ENCODE measurements at places on chromosomes 3 and 15.

GRCh38 chr3:122548076-122548475 lies 16.0 kb downstream of the PARP9 start:
- no peak for DNase-seq

DNA sequence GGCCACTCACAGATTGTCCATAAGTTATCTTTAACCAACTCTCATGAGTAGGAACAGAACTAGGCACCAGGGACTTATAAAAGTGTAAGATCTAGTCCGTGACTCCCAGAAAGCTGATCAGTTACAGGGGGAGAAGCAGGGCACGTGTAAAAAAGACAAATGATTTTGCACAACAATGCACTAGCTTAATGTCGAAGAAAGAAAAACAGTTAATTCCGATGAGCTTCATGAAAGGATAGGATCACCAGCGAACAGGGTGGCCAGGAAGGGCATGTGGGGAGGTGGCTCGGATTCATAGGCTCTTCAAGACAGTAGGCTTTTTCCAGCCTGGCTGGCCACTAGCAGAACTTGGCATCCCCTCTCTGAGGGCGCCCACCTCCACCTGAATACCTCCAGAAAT lies 90.0 kb downstream of the IL5RA start:
- DNase-seq, result no peak

DNA sequence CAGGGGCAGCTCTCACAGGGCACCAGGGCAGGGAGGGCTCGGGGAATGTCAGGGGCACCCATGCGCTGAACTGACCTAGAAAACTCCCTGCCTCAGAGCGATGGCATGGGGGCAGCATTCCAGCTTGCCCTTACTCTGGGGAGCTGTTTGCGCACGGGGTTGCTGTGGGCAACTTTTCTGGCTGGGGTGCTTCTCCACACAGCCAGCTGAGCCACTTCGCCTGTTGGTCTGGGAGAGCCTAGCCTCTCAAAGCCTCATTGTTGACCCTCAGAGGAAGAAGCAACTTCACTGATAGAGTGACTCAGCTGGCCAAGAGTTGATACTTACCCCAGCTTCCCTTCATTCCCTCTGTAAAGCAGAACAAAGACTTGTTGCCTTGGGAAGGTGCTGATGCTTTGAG lies 42.6 kb upstream of the MRPS22 start:
- no peak for DNase-seq

- DNase-seq, result no peak
These were observed 17.0 kb downstream of the TOPBP1 start for GRCh38 chr3:133644768-133645167.

- DNase-seq, result no peak
These were observed 4.8 kb upstream of the PLXNB1 start for GRCh38 chr3:48434591-48435222.

DNA sequence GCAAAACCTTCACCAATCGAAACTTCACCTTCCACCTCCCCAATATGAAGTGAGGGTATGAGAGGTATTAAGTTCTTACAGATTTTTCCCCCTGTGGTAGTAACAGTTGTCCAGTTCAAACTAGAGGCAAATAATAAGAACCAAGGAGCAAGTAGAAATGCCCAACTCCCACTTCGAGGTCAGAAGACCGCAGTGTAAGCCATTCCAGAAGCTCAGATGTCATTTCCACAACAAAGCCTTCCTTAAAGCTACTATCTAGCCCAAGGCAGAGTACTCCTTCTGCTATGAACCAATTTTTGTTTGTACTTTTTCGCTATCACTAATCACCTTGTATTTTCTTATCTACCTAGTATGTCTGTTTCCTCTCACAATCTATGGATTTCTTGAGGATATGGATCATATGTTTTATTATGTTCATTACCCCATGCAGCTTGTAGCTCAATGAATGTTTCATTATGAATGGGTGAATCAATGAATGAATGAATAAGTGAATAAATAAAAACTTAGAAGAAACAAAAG lies 235.7 kb upstream of the KCNMB2 start:
- DNase-seq, result no peak

DNA sequence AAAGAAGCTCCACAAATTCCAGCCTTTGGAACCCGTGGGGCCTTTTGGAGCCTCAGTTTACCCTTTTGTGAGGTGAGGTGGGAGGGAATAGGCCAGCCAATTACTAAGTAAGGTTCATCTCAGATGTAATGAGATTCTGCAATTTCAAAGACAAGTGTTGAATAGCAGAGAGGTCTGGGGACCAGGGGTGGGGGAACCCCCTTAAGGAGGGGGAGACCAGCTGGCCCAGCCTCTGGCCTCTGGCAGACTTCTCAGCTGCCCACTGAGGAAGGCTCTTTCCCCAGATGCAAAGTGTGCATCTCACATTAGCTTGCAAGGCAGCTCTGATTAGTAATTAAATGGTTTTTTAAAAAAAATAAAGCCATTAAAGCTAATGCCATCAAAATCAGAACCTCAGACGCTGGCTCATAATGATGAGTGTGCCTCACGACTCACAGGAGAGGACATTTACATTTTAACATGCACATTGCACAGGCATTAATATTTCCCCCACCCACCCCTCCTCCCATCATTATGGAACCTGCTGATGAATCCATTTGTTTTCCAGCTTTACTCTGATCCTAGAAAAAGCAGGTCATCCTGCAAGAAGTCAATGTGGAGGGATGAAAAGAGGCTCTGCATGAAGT lies 176.7 kb upstream of the TLE3 start:
- DNase-seq, result no peak

- DNase-seq, result no peak
These were observed 14.7 kb downstream of the XRN1 start for GRCh38 chr3:142433110-142433509.

- DNase-seq, result no peak
These were observed 728.6 kb downstream of the ROBO1 start for GRCh38 chr3:79039192-79039591.

DNA sequence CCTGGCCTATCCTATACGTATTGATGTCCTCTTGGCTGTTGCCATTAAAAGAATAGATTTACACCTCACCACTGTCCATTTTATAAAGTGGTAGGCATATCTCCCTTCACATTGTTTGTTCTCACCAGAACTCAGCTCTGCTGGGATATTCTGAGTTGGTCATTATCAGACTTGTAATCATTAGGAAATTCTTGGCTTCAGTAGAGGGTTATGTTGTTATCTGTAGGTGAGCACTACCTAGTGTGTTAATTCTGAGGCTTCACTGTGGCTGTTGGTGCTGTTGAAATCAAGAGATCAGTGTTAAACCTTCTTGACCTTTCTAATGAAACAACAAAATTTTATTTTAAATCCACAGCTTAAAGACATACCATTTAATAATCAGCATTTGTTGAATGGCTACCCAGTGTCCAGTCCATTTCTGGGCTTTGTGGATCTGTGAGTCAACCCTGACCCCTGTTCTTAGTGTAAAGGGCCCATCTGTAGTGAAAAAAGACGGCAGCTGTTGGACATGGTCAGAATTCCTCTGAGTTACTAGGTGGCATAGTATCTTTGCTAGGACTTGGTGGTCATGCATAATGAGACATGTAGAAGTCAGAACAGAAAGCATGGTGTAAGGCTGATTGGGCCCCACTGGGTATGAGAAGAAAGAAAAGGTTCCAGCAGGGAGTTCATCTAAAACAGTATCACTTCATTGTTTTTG lies 32.9 kb upstream of the P4HTM start:
- DNase-seq, result no peak

DNA sequence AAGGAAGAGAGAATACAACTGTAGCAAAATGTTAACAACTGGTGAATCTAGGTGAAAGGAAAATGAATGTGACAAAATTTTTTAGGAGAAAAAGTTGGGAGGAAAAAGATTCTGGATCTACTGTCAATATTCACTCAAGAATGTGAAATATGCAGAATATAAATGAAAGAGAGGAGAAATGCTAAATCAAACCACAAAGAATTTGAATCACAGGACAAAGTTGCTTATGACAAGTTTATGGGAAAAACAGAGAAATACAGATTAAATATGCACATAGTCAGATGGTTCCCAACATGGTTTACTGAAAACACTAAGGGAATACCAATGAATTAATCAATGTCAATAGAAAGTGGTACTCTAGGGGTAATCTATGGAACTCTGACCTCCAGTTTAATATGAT lies 27.6 kb downstream of the C3orf33 start:
- DNase-seq, result no peak

- DNase-seq, result no peak
These were observed 171.5 kb upstream of the NR2E3 start for GRCh38 chr15:71638876-71639275.

DNA sequence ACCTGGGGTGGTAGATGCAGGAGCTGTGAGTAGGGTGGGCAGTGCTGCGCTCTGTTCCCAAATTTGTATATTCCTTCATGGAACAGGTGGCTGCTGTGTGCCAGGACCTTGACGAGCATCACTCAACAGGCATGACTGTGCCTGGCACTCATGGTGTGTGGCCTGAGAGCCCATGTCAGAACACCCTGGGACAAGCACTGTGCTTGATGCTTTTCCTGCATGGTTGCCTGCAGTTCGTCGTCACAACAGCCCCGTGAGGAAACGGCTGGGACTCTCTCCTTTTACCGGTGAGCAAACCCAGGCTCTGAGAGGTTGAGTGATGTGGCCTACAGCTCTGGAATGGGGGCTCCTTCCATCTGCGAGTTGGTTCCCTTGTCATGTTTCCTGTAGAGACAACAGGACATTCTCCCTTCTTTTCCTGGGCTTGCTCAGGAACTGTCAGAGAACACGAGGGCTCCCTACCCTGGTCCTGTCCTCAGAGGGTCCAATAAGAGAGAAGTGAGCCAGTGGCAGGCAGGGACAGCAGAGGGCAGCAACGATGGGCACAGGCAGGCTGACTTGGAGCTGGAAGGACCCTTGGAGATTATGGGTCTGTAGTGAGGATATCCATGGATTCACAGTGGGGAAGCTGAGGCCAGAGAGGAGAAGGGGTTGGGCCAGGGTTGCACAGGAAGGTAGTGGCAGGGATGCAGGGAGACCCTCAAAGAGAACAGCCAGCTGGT lies 37.4 kb downstream of the PRKCD start:
- DNase-seq, result no peak

DNA sequence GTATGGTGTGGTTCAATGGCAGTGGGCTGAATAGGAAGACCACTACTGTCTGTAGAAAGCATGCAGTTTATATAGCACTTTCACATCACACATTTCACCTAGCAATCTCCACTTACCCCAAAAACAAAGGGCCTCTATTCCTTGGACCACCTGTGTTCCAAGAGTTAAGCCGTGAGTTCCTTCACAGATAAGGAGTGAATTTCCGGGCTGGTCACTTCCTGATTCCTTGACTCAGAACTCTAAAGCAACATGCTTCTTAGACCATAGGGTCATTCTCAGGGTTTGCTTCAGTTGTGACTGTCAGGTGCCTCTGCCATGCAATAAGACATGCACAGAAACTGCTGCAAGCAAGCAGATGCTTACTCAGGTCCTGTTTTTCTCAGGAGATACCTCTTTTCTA lies 588.5 kb upstream of the TGFBR2 start:
- DNase-seq, result no peak

DNA sequence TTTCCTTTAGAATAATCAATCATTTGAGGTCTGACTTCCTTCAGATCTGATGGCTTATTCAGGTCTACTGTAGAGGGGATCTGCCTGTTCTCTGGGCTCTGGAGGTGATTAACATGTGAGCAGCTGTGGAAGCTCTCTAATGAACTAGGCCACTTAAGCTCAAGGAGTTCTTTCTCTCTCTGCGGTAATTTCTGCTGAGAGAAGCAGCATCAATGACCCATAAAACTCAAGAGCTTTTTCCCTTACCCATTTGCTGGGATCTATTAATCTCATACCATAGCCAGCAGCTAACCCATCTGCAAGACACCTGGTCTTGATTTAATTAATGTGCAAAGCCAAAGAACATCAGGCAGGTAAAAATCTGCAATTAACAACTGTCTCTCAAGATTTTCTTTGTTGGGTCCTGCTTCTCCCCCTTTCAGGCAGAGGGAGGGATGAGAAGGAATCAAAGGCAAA lies 73.2 kb upstream of the DLG1 start:
- peak; percentile 92 for DNase-seq

- no peak for DNase-seq
These were observed 108.1 kb downstream of the KLF13 start for GRCh38 chr15:31434588-31435260.

DNA sequence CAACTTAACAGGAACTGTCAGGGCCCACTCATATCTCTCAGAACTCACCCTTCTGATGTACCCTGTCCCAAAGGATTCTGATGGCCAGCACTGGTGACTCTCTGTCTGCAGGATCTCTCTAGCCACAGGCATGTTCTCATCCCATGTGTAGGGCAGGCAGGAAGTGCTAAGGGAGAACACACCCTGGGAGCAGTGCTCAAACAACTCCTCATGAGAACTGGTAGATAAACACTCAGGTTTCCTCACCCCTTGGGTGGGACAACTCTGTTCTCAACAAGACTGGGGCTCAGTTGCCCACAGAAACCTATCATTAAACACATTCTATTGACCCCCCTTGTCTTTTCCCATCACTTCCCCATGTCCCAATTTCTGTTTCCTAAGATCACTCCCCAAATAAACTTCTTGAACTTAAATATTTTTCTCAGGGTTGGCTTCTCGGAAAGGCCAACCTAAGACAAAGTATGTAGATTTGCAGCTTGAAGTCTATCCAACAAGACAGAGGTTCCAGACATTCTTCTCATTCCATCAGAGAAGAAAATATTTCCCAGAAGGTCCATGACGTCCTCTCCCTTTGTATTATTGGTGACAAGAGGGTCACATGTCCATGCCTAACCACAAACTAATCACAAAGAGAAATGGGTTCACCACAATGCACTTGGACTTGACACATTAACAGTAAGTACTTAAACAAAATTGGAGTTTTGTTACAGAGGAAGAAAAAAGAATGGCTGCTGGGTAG lies 276.6 kb upstream of the GADL1 start:
- no peak for DNase-seq

DNA sequence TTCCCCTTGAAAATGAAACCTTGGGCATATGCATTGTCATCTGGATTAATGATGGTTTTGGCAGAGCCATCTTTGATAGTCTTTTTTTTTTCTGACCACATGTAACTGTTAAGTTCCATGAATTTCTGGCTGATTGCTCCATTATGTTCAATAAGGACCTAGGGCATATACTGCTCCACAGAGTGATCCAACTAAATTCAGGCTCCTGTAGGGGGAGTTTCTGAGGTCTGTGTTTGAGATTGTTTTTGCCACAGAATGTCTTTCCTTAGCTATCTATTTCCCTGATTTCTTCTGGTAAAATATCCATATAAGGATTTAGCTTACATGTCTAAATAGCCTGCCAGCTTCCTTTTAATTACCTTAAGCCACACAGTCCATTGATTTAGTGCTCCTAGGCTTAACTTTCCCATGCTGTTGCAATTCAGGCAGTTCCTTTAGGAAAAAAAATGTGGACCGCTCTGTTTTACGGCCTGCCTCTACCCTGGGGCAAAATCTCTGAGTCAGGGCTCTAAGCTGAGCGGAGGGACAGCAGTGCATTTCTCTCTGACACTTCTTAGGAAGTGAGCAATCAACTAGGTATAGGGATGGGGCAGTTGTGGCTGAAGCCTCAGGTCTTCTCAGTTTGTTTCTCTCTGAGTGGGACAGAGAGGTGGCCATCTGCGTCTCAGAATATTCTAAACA lies 796.2 kb downstream of the NR2F2 start:
- no peak for DNase-seq

All from NCI-H1092 (cell line).